ENCODE measurements at places on chromosomes 4 and X.

DNA sequence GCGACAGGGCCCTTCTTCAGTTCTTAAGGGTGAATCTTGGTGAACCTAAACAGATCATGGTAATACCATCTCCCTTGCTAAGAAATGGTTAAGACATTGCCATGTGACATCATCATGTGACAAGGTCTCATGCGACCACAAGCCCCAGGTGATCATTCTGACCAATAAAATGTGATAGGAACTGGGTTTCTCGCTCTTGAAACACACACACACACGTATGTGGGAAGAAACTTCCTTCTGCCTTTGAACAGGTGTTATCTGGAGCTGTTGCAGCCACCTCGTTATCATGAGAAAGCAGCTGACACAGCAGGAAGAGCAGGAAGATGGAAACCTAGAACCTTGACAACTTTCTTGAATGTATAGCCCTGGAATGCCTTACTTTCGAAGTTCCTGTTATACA lies 10.2 kb downstream of the SOD3 start:
- no peak for DNase-seq

DNA sequence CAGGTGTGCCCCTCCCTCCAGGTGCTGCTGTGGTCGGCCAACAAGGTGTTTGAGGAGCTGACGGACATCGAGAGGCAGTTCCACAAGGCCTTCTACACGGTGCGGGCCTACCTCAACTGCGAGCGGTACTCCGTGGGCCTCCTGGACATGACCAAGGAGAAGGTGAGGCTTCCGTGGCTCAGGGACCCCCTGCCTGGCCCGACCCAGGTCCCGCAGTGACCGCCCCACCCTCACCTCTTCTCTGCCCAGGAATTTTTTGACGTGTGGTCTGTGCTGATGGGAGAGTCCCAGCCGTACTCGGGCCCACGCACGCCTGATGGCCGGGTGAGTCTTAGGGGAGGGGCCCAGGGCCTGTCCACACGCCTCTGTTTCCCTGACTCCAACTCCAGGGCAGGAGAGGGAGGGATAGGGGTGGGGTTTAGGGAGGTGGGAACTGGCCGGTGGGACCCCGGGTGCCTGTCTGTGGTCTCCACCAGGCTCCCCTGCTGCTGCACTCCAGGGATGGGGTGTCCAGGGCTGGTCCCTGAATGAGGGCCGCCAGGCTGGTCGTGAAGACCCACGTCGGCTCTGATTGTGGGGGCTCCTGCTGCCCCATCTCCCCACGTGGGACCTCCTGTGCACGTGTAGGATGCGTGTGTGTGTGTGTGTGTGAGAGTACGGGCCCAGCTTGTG lies 20.1 kb downstream of the ATP5ME start:
- DNase-seq, result no peak

DNA sequence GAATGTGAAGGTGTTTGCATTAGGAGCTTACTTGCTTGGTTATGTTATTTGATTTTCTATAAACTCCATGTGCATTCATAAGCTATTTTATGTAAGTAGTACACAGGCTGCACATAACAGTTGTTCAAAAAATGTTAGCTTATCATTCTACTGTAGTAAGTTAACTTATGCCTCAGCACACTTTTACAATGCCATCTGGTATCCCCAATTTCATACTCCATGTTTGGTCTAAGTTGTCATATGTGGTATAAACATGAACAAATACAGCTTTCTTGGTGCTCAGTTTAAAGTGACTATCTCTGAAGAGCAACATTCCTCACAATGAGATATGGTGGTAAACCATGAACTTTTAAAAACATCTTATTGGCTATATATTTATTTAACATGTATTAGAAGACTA lies 104.3 kb upstream of the LEF1 start:
- DNase-seq, result no peak

DNA sequence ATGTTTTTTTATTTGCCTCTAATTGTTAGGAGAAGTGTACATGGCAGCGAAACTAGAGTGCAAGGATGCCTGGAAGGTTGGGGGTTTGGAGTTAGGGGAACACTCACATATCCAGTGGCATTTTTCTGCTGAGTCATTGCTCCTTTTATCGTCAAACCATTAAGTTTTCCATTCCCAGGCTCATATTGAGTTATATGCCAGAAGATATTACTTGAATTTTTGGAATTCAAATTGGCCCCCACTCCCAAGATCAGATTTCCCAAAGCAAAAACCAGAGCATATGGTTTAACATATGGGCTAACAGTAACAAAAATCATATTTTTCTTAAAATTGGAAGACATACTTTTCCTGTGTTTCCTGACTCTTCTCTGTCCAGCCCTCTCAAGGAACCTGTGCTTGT lies 152.7 kb downstream of the FSTL5 start:
- no peak for DNase-seq

DNA sequence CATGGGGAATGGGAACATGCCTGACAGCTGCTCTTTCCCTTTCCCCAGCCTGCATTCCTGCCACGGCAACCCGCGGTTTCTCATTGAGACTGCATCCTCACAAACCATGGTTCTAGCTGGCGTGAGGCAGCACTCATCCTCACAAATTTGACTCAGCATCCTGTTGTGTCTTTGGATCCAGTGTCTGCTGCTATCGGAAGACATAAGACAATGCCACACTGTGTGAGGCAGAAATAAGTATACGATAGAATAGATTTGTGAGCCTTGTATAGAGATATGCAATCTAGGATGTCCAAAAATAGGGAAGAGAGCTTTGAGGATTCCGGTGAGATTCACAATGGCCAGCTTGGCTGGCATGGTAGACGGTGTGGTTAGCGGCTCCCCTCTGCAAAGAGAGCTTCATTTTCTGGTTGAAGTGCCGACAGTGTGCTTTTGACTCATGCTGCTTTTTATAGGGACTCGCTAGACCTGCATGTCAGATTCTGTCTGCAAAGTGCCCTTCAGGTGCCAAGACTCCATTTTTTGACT lies 161.3 kb upstream of the PSAPL1 start:
- no peak for DNase-seq

All from activated CD4-positive, alpha-beta T cell treated with anti-CD3 and anti-CD28 coated beads for 4 hours (primary cell).